ENCODE measurements at places on chromosomes 5 and 9.
A peak's percentile ranks its signal among the peaks of the same experiment; 100 is the strongest.

DNA sequence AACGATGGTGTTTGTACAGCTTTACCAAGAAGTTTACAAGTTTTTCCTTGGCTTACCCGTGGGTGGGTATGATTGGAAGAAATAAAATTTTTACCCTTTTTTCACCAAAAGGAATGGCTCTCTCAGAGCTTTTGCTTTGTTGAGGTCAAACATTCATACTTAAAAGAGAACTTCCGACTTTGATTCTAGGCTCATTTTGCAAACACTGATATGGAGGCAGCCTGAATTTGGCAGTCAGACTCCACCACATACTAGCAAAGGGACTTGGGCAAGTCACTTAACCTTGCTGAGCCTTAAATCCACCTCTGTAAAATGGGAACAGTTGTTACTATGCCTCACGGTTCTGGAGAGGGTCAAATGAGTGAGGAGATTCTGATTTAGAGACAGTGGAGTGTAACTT lies 153.5 kb downstream of the PRKACG start:
- DNase-seq, result no peak

DNA sequence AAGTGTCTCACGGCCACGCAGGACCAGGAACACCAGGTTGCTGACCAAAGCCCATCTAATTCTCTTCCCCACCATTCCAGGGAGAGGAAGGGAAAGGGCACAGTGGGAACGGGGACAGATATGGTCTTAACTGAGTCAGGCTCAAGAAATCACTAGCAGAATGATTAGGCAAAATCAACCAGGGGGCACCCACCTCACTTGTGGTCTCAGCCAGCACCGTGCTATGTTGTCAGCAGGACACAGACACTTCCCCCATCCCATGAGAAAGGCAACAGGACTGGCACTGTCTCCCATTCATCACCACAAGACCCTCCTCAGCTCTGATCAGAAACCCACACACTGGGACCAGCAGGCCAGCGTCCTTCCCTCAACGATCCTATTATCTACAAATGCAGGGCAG lies 2.9 kb downstream of the BICD2 start:
- DNase-seq, result no peak

- peak; percentile 33 for DNase-seq
Observed at GRCh38 chr9:27528886-27529315, 713 bp downstream of the MOB3B start.

DNA sequence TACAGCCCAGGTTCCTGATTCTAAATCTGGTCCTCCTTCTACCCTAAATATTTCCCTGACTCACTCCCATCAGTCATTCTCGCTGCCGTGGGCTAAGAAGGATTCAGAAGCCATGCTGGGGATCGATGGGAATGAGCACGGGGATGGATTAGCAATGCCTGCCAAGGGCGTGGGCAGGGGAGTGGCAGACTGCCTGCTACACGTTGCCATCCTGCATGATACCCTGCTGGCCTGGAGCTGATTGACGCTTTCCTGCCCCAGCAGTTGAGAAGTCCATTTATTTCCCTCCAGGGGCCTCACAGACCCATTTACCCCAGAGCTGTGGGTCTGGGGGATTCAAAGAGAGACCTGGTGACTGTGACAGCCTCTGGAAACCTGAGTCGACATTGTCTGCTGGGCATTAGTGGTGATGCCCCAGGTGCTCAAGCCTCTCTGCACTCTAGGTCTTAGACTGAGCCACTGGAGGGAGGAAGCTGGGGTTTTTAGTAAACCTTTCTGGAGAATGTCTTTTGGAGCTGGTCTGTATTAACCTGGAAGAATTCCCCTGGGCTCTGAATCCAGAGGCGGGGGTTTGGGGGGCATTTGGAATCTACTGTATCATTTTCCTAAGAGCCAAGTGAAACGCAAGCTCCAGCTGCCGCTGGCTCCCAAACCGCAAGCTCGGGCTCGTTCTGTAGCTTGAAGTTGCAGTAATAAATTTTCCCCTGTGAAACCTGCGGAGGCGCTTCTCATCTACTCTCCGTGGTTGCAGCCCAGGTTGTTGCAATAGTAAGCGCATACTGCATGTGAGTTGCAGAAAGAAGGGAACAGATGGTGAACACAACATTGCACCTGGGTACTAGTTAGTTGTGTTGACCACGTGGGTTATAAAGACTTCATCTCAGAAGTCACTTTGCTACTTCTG lies 76.3 kb upstream of the RAPGEF1 start:
- DNase-seq, result no peak

DNA sequence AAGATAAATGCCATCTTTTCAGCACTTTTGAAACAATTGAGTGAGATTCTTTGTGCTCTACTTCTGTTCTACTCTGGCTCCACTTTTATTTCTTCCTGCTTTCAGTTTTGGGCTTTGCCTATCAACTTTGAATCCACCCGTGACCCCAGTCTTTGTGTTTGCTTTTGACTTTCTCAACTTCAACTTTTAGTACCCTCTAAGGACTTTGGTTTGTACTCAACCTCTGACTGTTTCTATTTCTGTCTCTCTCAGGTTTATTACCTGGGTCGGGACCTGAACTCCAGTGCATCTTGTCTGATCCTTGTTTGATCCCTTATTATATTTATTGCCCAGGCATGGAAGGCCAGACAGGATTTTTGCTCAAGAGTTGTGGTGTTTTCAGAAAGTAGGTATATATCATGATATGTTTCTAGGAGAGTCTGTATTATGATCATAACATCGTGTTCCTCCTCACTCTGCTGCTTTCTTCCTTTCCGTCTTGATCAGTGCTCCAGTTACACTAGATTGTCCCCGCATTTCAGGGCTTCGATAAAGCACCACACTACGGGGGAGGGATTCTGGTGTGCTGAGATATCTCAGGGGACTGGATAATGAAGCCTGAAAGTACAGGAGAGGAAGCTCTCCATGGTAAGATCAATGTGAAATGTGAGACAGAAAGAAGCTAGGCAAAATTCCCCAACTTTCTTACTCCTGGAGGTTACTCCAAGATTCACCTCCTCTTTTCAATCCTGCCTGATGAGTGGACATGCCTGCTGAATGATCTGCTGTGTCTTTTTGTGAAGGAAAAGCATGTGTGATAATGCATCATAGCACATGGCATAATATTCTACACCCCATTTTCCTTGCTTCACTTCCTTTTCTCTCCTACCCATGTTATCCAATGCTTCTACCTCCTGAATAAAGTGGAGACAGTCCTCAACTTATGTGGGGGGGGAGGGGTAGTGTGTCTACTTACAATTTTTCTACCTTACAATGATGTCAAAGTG lies 155.5 kb upstream of the GRIN3A start:
- no peak for DNase-seq

All from Caco-2 (cell line).